ENCODE measurements at places on chromosomes 3 and 15.

DNA sequence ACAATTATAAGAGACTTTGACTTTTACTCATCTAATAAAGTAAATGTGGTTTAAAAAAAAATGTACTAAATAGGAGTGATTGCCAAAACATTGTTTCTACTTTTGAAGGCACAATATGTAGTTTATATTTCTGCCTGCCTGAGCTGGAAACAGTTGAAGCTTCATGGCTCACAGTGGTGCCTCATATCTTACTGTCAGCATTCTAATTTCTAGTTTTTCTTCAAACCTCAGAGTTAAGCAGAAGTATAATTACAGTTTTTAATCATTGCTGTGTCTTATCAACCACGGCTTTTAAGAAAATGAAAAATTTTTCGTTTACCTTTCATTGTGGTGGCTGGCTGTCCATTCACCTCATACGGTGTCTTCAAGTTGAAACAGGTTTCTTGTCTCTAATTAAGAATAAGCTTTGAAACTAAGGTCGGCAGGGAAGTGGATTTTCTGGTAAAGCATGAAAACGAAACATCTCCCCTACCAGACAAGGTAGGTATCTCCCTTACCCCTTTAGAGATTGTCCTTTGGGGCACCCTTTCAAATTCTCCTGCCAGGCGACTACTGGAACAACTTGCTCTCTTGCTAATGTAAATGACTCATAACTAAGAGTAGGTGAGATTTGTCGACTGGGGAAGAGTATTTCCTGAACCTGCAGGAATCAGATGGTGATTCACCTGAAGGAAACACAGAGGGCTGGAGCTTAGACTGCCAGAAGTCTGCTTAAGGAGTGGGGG, at the start of gene GPR87:
GPR87 (minus strand) TSS at position 554 of the 725 bp plus-strand sequence. CDS start 16,720 bp downstream, outside the sequence.
- no peak for DNase-seq

- no peak for DNase-seq
Measured at GRCh38 chr3:45872569-45872968, 13.8 kb upstream of the CCR9 start.

DNA sequence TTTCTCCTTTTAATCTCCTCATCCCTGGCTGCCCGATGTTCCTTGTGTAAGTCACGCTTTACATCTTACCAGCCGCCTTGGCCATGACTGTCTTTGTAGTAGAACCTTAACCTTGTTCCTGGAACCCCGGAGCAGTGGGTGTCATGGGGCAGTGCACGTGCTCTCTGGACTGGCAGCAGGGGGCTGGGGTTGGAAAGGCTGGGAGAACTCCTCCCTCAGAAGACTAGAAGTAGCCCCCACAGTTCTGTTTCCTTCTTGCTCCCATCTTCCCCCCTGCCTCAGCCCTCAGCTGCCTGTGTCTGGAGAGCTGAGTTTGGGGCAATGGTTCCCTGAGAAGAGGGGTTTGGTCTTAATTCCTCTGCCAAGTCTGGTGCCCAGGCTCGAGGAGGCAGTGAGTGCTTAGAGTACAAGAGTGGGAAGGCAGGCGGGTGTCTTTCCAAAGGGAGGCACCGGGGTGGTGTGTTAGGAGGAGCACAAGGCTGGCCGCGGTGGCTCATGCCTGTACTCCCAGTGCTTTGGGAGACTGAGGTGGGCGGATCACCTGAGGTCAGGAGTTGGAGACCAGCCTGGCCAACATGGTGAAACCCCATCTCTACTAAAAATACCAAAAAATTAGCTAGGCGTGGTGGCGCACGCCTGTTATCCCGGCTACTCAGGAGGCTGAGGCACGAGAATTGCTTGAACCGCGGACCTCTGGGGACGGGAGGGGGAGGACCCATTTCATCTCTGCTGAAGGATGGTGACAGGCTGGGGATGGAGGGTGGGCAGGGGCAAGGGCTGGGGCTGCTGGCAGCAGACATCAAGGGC, 100.4 kb downstream of the VGLL4 start:
- no peak for DNase-seq

- DNase-seq: no peak
Measured at GRCh38 chr15:69215314-69216035, 55.0 kb downstream of the GLCE start.
